ENCODE measurements at places on chromosomes 2 and 18.
A peak's percentile ranks its signal among the peaks of the same experiment; 100 is the strongest.

DNA sequence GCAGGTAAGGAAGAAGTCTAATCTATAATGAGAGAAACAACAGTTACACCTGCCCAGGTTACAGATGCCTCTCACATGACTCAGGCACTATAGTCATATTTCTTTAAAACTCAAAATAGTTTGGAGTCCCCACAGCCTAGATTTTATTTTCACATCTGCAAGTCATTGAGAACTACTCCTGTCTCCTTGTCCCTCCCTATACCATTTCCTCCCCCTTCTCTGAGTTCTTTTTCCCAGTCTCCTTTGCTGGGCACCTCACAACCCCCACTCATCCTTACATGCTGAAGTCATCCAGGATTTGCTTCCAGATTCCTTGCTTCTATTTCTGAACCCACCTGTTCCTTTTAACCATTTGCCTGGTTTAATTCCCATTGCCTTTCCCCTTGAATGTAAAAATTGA is 73.1 kb upstream of the KCNE4 start:
- no peak for DNase-seq

DNA sequence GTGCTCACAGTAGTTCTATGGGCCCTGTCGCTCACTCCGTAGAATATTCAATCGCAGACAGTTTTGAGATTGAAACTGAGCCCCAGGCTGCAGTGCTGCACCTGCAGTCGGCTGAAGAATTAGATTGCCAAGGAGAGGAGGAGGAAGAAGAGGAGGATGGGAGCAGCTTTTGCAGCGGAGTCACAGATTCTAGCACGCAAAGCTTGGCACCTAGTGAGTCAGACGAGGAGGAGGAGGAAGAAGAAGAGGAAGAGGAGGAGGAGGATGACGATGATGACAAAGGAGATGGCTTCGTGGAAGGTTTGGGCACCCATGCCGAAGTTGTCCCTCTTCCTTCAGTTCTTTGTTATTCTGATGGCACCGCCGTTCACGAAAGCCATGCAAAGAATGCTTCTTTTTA is 115.2 kb downstream of the GALNT3 start:
- no peak for DNase-seq

- DNase-seq = peak; percentile 8
Observed at GRCh38 chr2:105143467-105144151, 97.9 kb upstream of the GPR45 start.

DNA sequence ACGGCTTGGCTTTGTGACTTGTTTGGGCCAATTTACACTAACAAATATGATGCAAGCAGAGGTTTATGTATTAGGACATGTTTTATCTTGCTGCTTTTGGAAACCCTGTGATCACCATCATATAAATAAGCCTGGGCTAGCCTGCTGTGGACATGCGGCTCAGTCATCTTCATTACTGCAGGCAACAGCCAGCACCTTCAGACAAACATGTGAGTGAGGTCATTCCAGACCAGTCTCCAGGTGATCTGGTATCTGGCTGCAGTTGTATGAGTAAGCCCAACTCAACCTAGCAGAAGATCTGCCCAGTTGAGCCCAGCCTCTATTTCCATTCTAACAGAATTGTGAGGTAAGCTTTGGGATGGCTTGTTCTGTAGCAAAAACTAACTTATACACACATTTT is 254.6 kb upstream of the ATP5MC3 start:
- DNase-seq = no peak

GRCh38 chr18:68417166-68417799 is 297.6 kb downstream of the TMX3 start:
- DNase-seq = no peak

GRCh38 chr18:46481847-46482245 is 175.2 kb downstream of the LOXHD1 start:
- no peak for DNase-seq

DNA sequence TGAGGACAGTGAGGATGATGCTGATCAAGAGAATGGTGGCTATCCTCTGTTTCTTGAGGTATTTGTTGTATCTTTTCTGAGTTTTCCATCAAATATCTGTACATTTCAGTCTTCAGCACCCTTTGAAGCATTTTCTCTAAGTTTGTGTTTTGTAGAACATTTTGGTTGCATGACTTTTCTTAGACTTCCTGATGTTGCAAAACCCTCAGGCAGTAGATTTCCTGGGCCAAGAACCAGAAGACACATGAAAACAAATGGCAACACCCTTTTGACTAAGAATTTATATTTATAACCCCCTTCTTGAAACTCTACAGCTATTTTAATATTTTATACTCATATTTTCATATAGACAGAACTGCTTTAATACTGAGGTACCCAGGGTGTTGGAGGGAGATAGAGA is 16.2 kb downstream of the HNMT start:
- DNase-seq = no peak

GRCh38 chr2:5121642-5122041 is 570.5 kb upstream of the SOX11 start:
- no peak for DNase-seq

- no peak for DNase-seq
Observed at GRCh38 chr18:2970344-2970743, 42.6 kb downstream of the LPIN2 start.

DNA sequence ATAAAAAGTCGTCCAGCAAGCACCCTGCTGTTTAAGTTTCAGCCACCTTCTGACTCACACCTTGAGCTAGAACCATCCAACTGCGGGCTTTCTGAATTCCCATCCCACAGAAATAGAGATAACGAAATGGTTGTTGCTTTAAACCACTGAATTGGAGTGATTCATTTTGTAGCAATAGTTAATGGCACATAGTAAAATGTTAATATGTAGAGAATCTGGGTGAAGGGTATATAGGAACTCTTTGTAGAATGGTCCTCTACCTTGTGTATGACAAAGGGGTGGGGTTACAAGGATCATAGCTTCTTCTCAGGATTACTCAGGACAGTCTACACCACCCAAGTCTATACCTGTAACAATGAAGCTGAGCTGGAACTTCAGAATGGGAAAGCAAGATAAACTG is 2.4 kb upstream of the MAPRE3 start:
- DNase-seq = no peak

- DNase-seq = no peak
Observed at GRCh38 chr2:13227578-13227977, 510.8 kb downstream of the TRIB2 start.

DNA sequence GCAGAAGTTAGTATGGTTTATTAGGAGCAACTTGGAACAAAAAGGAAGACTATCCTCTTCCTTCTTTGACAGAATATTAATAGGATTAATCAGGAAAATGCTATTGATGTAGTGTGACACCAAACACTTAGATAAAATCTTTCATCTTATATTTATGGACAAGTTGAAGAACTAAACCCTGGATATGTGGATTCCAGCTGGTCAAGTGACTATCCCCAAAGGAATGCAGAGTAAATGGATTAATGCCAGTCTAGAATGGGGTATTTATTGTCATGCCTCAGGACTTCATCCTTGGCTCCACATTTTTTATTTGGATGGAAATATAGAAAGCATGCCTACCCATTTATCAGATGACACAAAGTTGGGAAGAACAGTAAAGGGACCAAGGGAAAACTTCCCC is 124.0 kb upstream of the TTC39C start:
- DNase-seq = no peak

DNA sequence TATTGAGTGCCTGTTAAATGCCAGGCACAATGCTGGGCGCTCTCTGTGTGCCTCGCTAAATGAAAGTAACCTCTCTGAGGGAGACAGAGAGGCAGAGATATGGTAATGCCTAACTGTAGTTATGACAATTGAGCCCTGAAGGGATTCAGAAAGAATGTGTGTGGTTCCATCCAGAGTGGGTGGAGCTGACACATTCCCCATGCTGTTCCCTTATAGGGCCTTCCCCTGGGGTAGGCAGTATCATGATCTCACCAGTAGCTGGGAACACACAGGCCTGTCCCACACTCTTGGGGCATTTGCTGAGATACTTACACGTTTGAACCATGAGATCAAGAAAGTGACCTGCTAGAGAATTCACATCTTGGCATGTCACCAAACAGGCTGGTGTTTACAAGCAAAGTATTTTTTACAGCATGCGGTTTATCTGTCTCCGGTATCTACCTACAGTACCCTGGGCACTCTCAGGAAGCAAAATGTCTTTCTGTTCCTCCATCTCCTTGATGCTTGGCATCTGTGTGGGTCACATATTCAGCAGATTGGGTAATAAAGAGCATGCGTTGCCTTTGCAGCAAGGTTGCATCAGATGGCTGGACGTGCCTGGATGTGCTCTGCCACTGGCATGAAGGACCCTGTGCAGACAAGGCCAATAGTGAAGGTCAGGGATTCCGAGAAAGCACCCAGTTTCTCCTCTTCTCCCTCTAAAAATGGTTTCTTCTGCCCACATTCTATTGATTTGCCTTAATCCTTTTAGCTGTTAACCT is 9.4 kb downstream of the CTIF start:
- no peak for DNase-seq

DNA sequence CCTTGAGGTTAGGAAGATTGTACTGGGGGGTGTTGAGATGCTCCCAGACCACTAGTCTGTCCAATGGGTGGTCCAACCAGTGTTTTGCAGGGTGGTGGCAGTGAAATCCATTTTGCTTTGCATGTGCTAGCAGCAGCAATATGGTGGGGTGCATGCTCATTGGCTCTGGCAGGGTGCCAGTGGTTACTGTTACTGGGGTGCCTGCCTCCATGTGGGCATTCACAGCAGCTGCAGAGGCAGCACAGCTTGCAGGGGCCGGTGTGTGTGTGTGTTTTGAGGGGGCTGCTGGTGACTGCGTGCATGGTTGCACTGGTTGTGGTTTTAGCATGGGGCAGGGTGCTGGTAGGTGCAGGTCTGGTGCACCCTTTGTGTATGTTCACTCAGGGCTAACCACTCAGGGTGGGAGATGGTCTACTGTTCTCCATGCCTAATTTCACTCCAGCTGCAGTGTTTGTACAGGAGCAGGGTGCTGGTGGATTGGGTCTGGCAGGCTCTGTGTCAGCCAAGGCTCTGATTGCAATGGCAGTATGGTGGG is 265.4 kb downstream of the NUP35 start:
- no peak for DNase-seq

DNA sequence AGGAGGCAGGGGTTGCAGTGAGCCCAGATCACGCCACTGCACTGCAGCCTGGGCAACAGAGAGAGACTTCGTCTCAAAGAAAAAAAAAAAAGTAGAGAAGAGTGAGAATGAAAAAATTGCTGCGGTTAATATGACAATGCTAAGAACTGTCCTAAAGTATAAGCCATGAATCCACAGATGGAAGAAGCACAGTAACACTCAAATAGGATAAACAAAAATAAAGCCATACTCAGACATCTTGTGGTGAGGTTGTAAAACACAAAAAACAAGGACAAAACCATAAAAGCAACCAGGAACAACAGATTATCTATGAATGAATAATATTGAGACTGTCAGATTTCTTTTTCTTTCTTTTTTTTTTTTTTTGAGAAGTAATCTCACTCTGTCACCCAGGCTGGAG is 23.0 kb downstream of the POLR2D start:
- DNase-seq = no peak

GRCh38 chr2:74119339-74119738 is 28.4 kb downstream of the BOLA3 start:
- no peak for DNase-seq

- no peak for DNase-seq
Observed at GRCh38 chr2:173058097-173058496, 17.5 kb upstream of the MAP3K20 start.

DNA sequence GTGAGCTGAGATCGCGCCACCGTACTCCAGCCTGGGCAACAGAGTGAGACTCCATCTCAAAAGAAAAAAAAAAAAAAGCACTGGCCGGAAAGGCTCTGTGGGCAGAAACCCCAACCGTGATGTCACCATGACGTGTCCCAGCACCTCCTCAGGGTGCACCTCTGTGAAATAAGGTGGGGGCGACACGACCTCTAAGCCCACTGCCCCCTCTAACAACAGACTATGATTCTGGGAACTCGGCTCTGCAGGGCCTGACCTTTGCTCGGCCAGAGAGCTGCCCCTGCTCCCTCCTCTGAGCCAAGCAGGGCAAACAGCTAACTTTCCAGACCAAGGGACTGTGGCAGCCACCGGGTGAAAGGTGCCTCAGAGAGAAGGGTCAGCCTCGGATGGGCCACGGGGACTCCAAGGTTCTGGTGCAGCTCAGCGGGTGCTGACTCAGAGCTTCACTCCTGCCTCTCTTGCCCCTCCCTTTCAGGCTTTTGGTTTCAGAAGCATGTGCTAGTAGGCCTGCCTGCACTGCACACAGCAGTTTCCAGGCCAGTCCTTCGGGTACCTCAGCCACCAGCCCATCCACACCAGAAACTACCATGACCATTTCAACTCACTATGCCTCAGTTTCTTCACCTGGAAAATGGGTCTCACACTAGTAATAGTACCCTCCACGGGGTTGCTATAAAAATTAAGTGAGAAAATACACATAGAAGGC is 8.0 kb downstream of the TMBIM1 start:
- DNase-seq = no peak

GRCh38 chr18:3107740-3108151 is 94.8 kb upstream of the LPIN2 start:
- DNase-seq = no peak

GRCh38 chr2:207141386-207141785 is 24.4 kb downstream of the KLF7 start:
- no peak for DNase-seq

DNA sequence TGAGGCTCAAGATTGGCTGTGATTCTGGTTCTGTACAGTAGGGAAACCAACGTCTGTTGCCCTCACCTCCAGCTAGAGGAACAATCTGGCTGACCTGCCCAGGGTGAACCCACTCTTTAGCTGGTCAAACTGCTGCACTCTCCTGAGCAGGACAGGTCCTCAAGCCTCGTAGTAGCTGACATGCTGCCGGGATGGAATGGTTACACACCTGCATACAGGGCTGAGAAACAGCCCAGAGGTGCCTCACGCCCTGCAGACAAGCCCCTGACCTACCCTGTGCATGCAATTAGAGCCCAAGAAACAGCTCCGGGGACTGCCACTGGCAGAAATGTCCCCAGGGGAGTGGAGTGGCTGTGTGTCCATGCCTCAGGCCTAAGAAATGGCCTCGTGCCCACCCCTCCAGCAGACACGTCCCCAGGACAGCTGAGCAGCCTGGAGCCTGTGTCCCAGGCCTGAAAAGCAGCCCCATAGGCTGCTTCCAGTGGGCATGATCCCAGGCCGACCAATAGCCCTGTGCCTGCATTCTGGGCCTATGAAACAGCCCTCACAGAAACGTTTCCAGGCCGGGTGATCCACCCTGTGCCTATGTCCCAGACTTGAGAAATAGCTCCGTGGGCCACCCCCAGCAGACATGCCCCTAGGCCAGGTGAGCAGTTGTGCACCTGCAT is 25.4 kb downstream of the BOLL start:
- DNase-seq = no peak

- no peak for DNase-seq
Observed at GRCh38 chr2:21779786-21780185, 656.0 kb downstream of the TDRD15 start.

All from NCI-H1092 (cell line).